T-helper 2 cell (primary cell): ENCODE measurements at places on chromosomes 16 and 17.

- DNase-seq: no peak
Observed at GRCh38 chr17:47280072-47280811, 26.6 kb downstream of the ITGB3 start.

GRCh38 chr17:55988861-55989260 lies 164.4 kb upstream of the ANKFN1 start:
- DNase-seq: no peak

- DNase-seq: no peak
Observed at GRCh38 chr17:17669580-17670235, 11.6 kb upstream of the RAI1 start.

DNA sequence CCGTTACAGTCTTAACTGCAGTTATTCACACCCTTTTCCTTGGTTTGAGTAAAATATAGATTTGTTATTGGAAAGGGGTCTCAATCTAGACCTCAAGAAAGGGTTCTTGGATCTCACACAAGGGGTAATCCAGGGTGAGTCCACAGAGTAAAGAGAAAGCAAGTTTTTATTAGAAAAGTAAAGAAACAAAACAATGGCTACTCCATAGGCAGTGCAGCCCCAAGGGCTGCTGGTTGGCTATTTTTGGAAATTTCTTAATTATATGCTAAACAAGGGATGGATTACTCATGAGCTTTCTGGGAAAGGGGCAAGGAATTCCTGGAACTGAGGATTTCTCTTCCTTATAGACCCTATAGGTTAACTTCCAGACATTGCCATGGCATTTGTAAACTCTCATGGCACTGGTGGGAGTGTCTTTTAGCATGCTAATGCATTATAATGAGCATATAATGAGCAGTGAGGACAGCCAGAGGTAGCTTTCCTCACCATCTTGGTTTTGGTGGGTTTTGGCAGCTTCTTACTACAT lies 24.5 kb upstream of the MILR1 start:
- DNase-seq: no peak

DNA sequence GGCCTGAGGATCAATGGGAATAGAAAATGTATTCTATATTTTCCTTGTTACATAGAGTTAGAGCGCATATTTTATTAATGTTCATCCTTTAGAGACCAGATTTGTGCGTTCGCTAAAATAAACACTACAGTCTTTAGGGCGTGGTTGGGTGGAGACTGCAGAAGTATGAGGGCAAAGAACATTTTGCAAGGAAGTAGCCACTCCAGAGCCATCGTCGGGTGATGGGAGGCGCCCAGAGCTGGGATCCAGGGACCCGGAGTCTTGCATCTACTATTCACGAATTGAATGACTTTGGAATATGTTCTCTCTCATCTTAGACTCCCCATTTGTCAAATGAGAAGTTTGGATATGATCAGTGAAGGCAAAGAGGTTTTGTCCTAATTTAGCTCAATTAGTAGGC lies 154.2 kb upstream of the IRX6 start:
- DNase-seq: no peak
